ENCODE measurements at places on chromosomes 6 and 20.

DNA sequence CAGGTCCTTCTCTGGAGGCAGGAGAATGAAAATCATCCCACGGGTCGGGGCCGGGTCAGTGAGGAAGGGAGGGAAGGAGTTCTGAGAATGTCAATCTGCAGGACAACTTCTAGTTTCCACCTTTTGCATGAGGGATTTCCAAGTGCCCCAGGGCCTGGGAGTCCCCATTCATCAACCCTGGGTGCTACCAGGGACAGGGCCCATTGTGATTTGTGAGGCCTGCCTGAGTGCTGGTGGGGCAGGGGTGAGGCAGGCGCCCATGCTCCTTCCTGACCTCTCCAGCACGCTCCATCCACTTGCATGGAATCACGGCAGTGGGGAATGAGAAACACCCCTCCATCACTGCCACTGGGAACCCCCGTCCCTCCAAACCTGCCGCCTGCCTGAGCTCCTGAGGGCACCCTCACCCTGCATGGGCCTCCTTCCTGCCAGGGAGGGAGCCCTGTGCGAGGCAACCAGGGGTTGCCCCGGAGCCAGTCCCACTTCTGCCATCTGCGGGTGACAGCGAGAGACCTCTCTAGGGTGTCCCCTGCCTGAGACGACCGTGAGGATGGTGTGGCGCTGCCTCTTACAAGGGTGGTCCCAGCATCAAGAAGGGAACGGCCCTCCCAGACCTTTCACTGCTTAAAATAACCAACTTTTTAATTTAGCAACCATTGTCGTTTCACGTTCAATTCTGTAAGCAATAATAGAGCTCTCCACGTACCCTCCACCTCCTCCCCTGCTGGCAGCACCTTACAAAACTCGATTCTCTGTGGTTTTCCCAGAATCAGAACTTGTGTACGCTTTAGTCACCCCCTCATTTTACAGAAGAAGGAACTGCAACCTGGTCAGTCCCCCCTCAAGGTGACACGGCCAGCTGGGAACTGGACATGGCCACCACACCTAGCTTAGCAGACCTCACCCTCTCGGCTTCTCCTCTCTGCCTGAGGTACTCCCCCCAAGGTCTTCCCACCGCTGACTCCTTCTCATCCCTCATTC, 28.6 kb downstream of the PMEPA1 start:
- no peak for DNase-seq

DNA sequence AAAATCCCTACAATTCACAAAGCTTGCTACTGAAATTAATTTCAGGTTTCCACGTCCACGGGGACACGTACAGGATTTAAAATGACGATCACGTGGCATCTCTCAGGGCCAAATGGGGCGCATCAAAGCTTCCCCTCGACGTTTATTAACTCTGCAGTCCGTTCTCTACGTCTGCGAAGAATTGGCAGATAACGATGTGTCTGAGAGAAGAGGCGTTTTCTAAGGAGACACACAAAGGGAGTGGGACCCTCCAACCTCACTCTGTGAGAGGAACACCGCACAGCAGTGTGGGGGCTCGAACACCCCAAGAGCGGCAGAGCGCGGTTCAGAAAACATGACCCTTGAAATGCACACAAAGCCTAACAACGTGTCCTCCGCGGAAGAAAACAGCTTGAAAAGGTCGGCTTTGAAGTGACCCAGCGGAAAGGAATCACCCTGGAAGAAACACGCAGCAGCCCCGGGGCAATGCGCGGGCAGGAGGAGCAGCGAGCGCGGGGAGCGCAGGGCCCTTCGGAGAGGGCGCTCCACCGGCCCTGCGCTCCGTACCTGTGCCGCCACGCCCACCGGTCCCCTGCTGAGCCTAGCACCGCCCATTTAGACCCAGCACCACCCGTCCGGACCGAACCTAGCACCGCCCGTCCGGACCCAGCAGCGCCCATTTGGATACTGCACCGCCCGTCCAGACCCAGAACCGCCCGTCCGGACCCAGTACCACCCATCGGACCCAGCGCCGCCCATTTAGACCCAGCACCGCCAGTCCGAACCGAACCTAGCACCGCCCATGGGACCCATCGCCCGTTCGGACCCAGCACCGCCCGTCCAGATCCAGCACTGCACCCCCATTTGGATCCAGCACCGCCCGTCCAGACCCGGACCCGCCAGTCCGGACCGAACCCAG, 1.1 kb upstream of the AFDN start:
- DNase-seq, result no peak

GRCh38 chr6:31575335-31575901, at the start of gene TNF:
TSS of gene TNF (plus strand) at chr6:31575565. CDS start at chr6:31575742, 177 bp downstream.
- DNase-seq, result no peak

GRCh38 chr6:94049001-94049400, 629.6 kb upstream of the EPHA7 start:
- DNase-seq, result no peak

DNA sequence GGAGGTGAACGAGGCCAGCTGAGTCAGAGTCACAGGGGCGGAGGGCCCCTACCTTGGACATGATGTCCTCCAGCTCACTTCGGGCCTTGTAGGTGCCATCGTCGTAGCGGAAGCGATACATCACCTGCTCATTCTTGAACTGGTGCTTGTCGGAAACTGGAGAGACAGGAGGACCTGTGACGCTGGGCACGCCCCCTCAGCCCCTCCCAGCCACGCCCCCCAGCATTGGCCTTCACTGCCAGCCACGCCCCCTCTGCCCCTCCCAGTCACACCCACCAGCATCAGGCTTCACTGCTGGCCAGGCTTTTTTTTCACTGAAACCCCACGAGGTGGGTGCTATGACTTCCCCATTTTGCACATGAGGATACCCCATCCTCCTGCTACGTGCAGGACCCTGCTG, 148.2 kb downstream of the PREX1 start:
- no peak for DNase-seq

GRCh38 chr20:54219751-54220426, 12.0 kb downstream of the PFDN4 start:
- no peak for DNase-seq

Measured in HFF-Myc (cell line).